ENCODE measurements at places on chromosomes 3 and 15.

GRCh38 chr3:21991061-21991460, 240.1 kb upstream of the ZNF385D start:
- DNase-seq: no peak

GRCh38 chr3:119084371-119085069, 49.9 kb upstream of the IGSF11 start:
- DNase-seq: no peak

GRCh38 chr15:40928821-40929659, at the start of gene DLL4:
TSS of gene DLL4 (plus strand) at chr15:40929340. CDS start at chr15:40929669, 329 bp downstream.
- peak; percentile 9 for DNase-seq

DNA sequence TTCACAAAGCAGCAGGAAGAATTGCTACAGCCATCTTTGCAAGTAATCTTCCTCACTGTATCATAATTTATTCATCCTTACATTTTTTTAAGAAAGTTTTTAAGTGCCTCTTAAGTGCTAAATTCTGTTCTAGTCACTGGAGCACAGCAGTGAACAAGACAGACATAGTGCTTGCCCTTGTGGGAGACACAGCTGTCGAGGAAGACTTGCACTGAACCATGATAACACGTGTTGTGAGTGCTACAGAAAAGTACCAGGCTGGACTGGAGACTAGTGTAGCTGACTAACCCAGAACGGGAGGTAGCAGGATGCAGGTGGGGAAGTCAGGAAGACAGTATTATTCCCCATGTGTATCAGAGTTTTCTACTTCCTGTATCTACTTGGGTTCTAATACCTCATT, 300.6 kb downstream of the TBL1XR1 start:
- DNase-seq: no peak

DNA sequence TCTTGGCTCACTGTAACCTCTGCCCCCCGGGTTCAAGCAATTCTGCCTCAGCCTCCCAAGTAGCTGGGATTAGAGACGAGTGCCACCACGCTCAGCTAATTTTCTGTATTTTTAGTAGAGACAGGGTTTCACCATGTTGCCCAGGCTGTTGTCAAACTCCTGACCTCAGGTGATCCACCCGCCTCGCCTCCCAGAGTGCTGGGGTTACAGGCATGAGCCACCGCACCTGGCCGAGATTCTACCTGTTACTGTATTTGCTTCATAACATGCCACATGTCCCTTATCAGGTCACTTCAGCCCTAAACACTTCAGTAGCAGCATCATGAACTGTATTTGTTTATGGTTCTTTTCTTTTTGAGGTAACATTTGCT, 7.5 kb upstream of the LCTL start:
- DNase-seq: no peak

GRCh38 chr3:105539897-105540296, 173.2 kb downstream of the ALCAM start:
- DNase-seq: no peak

DNA sequence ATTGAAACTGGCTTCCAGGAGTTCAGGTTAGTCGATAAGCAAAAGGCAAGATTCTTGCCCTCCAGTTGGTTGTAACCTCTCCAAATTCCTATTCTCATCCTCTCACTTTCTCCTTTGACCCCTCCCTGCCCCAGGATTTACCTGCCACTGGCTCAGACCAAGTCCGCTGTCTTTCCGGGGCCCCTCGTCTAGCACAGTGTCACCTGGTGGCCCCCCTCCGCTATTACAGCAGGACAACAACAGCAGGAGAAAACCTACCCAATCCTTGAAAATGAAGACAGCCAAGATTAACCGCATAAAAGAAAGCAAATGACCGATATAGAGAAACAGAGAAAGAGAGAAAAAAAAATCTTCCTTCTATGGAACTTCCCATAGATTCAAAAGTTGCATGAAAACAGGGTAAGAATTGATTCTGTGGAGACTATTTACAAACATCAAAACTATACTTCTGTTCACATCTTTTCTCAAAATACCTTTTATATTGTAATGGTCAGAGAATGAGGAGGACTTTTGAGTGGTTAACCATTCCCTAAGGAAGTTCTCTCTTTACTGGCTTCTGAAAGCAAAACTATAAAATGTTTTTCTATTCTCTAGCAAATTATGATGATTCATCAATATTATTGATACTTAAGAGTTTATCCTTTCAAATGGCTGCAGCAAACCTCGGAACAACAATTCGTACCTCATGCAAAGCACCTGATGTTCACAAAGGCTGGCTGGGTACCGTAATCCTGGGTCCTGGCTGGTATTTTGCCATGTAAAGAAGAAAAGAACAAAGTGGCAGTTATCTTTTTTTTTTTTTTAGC, 10.0 kb upstream of the ST8SIA2 start:
- no peak for DNase-seq

- peak; percentile 35 for DNase-seq
These were observed 4.7 kb upstream of the KPNA4 start for GRCh38 chr3:160569894-160570652.

DNA sequence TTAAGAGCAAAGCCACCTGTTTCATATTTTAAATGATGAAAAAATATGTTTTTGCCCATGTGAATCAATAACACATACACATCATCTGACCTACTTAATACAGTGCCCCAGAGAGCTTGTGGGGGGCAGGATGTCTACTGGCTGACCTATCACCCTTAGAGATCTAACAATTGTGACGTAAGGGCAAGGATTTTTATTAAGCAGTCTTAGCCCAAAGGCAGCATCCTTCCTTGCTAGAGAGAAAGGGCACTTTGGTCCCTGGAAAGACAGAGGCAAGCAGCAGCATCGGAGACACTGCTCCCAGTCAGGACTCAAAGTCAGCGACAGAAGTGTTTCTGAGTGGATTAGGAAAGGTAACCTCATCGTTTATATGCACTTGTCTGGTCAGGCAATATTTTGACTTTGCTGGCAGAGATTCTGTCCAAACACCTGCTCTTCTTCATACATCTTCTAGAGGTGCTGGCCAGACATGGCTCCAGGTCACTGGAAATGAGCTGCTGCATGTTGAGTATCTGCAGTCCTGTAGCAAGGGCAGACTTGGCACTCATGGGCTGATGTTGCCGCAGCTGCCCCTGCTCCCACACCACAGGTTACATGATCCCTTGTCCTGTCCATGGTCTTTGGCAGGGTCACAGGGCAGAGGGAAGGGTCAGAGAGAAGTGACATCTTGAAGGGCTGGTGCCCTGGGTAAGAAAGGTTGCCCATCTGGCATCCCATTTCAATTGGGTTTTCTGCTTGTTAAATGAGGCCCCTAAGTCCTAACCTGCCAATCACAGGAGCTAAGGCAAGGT, 1.8 kb downstream of the CXCR6 start:
- no peak for DNase-seq

DNA sequence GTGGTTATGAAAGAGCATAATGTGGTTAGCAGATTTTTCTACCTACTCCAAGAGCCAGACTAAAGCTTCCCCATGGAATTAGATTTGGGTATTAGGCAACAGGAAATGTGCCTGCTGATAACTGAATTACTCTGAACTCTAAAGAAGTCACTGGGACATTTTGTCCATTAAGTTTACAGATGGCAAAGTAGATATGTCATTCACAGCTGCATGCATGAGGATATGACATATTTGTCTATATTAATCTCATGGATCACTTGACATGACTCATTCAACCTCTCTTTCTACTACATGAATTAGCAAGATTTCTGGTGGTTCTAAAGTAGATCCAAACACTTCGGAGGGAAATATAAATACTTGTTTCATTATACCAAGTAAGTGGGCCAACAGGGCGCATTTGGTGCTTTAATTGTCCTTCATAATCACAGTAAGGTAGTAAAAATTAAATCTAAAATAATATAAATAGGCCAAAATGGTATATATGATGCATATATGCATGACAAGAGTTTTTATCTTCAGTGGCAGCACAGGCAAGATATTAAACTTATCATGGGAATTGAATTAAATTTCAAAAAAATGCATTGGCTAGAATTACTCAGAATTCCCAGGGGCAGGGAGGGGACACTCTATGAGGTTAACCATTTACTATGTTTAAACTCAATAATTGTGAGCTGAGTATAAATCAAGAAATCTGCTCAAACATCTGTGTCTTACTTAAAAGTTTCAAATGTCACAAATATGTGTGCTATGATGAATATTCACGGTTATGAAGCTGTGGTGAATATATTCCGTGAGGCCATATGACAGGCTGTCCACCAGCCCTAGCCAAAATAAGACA, 365.3 kb upstream of the KCNMB2 start:
- peak; percentile 9 for DNase-seq

- peak; percentile 32 for DNase-seq
These were observed 1005.2 kb upstream of the CADM2 start for GRCh38 chr3:83953417-83954089.

DNA sequence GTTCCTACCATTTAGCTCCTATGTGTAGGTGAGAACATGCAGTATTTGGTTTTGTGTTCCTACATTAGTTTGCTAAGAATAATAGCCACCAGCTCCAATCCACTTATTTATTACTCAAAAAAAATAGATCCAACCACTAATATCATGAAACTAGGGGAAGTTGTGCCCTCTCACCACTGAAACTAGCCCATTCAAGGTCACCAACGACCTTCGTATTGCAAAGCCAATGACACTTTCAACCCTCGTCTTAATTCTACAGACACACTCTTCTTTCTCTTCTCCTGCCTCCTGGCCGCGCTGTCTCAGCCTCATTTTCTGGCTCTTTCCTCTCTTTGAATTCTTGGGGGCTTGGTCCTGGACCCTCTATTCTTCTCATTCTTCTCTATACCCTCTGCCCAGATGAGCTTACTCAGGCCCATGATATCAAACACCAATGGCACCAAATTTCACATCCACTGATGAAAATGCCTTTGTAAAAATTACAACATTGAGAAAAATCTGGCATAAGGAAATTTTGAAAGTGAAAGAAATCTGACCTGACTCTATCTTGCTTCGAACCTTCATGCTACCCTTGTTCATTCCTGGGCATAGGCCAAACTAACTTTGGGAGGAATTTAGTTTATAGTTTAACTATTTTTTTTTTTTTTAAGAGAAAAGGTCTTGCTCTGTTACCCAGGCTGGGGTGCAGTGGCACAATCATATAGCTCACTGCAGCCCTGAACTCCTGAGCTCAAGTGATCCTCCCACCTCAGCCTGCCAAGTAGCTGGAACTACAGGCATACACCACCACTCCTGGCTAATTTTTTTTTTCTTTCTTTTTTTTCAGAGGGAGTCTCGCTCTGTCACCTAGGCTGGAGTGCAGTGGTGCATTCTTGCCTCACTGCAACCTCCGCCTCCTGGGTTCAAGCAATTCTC, 25.4 kb upstream of the LIMD1 start:
- DNase-seq: peak; percentile 19

- DNase-seq: no peak
These were observed 11.8 kb downstream of the ATXN7 start for GRCh38 chr3:63875510-63875909.

- no peak for DNase-seq
These were observed 539.3 kb downstream of the NR2F2 start for GRCh38 chr15:96869790-96870189.

- DNase-seq: no peak
These were observed 52.7 kb downstream of the MITF start for GRCh38 chr3:69791919-69792399.

DNA sequence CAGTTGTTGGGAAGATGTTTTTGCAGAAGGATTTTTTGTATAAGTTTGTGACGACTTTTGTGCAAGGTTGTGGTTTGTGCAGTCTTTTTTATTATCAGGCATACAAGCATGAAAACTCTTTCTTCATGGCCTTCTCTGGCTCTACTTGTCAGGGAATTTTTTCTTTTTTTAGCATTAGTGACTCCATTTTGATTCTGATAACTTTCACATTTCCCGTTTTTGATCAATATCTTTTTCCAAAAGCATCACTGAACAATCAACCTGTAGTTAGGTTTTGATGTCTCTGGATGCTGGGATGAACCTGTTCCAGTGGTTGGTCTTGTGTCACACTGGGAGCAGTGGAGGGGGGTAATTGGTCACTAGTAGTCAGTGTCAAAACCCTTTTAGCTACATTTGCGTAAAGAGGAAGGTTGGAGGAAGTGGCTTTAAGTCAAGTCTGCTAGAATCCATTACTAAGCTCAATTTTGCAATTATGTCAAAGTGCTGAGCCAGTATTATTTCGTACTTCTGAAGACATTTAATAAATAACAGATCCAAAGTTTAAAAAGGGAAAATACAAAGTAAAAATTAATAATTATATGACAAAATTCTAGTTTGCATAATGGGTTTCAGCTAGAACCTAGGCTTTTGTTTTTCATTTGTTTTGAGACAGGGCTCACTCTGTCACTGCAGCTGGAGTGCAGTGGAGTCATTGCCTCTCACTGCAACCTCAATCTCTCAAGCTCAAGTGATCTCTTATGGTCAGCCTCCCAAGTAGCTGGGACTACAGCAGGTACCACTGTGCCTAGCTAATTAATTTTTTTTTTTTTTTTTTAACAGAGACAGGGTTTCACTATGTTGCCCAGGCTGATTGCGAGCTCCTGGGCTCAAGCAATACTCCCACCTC, 18.8 kb upstream of the CFAP161 start:
- peak; percentile 57 for DNase-seq

DNA sequence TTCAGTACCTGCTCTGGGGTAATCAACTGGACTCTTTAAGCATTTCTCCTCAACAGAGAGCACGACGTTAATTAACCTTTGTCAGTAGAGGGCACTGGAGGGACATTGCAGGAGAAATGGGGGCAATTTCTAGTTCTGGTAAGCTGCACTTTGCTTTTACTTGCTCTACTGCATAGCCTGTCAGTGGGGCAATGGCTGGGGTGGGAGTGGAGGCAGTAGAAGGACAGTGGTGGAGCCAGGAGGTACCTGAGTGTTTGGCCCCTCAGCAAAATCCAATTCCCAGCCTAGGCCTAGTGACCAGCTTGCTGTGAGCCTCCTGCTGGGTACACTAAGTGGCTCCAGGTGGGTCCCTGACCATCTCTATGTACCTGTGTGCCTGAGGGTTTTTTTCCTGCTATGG, 18.3 kb upstream of the MED12L start:
- peak; percentile 14 for DNase-seq

DNA sequence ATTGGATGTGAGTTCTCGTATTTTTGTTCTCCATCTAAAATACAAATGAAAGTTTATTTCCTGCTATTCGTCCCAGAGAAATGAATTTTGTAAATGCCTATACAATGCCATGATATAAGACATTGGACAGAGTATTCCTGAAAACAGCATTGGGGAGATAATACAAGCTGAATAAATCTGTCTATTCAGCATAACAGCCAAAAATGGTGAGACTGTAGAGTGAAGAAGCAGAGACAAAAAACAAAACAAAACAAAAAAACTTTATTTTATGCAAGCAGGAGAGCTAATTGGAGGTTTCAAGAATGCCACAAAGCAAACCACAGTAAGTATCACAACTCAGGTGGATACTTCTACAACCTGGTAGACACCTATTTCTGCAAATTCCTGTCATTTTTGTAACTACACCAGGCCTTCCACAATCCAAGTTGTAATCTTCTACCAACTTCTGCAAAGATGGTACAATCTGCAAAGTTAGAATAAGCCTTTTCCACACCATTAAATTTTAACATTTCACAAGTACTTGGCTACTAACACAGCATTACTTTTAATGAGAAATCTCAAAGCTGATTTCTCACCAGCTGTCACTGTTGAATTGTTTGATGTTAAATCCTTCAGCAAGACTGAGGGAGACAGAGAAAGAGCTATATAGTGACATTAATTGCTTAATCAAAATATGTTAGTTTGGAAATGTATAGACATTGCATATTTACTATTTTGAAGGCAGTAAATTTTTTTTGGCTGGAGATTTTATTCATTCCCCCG, 163.1 kb downstream of the CLSTN2 start:
- DNase-seq: no peak

All from MV-4-11 (cell line).